ENCODE measurements at places on chromosomes 3 and 15.

GRCh38 chr3:175266478-175266877, 407.3 kb downstream of the NAALADL2 start:
- no peak for DNase-seq

GRCh38 chr3:157412323-157412855, 24.3 kb upstream of the PTX3 start:
- no peak for DNase-seq

DNA sequence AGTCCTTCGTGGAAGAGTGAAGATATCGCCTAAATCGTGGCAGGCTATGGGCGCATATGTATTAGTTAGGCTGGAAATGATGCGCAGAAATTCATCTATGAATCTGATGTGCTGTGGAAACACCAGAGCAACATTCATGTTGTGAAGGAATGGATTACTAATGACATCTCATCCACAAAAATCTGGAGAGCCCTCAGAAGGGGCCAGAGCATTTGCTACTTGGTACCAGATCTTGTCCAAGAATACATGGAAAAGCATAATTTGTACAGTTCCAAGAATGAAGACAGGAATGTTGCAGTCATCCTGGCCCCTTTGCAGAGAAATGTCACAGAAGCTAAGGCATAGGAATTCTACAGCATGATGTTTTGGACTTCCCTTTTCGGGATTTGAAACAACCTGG, 38.4 kb upstream of the FOXB1 start:
- DNase-seq, result no peak

- no peak for DNase-seq
These were observed 50.7 kb downstream of the ADAMTS17 start for GRCh38 chr15:100291106-100291505.

- no peak for DNase-seq
These were observed 22.1 kb upstream of the CRBN start for GRCh38 chr3:3201611-3202010.

GRCh38 chr3:62571916-62572315, 198.6 kb upstream of the FEZF2 start:
- no peak for DNase-seq

GRCh38 chr3:136819731-136820679, 1.1 kb downstream of the SLC35G2 start:
- no peak for DNase-seq

GRCh38 chr15:77836906-77837648, 204.4 kb upstream of the LINGO1 start:
- DNase-seq, result no peak
